ENCODE measurements at places on chromosomes 11 and 22.
A peak's percentile ranks its signal among the peaks of the same experiment; 100 is the strongest.

GRCh38 chr11:85721191-85721590 is 35.2 kb upstream of the CCDC89 start:
- H3K4me3 ChIP-seq = no peak overlapping the region
- H3K4me1 ChIP-seq = peaks cover 5% of the 10 kb centered on the region
- DNase-seq = no peak
- peaks cover 1% of the 10 kb centered on the region for H3K36me3 ChIP-seq
- H3K27ac ChIP-seq = no peak overlapping the region

DNA sequence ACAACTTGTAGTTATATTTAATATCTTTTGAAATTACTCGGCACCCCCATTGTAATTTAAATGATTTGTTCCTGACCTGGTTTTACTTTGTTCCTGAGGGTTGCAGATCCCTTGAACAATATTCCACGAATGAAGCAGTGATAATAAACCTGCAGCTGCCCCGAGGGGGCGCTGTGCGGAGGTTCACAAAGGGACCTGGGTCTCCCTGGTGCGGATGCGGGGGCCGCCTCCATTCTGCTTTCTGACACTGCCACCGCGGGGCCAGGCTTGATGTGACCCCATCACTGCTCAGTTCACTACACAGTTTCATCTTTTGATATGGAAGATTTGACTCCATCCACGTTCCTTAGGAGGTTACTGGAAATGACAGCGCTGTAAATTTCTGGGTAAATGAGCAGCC is 62.9 kb upstream of the PRODH start:
- no peaks in the 10 kb centered on the region for H3K27me3 ChIP-seq
- DNase-seq = peak; percentile 36
- H3K27ac ChIP-seq = no peak overlapping the region
- no peaks in the 10 kb centered on the region for H3K36me3 ChIP-seq
- no peak overlapping the region for H3K4me3 ChIP-seq

DNA sequence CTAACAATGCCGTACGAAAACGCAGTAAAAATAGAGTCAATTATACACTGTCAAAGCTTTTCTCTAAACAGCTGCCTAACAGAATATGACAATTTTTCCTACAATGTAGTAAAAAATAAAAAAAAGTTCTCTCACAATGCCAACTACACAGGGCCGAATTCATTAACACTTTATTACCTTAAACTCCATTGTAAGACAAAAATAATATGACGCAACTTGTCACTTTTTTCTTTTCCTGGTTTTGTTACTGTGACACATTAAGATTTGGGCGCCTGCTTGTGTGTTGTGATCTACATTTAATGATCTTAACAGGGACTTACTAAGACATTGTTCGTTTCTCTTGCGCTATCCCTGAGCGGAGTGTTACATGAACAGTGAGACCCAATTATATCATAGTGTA is 204.1 kb downstream of the INSC start:
- no peaks in the 10 kb centered on the region for H3K4me1 ChIP-seq
- H3K27ac ChIP-seq = no peak overlapping the region
- DNase-seq = no peak
- no peak overlapping the region for H3K4me3 ChIP-seq

DNA sequence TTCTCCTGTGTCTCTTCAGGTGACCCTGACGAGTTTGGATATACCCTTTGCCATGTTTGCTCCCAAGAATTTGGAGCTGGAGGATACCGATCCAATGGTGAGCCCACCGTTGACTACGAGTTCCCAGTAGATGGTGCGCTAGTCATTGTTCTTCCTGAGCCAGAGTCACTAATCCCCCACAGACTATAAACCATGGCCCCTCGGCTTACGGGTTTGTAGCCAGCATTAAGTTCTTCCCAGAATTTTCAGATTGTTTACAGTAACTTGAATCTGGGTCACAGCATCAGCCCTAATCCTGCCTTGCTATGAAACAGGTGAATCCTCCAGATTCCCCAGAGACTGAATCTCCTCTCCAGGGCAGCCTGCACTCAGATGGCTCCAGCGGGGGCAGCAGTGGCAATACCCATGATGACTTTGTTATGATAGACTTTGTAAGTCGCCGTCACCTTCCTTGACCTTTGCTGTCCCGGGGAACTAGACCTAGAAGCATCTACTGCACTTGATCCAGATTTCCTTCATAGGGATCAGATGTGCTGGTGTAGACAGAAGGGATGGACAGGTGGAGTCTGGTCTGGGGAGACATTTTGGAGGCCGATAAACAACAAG is 31.8 kb downstream of the ARHGAP1 start:
- no peak overlapping the region for H3K27ac ChIP-seq
- no peak overlapping the region for H3K4me3 ChIP-seq
- DNase-seq = no peak
- no peaks in the 10 kb centered on the region for H3K4me1 ChIP-seq
- H3K27me3 ChIP-seq = no peaks in the 10 kb centered on the region
- peaks cover 46% of the 10 kb centered on the region for H3K36me3 ChIP-seq

- no peaks in the 10 kb centered on the region for H3K36me3 ChIP-seq
- peaks cover 10% of the 10 kb centered on the region for H3K4me1 ChIP-seq
- no peak overlapping the region for H3K4me3 ChIP-seq
- no peak overlapping the region for H3K27ac ChIP-seq
- no peaks in the 10 kb centered on the region for H3K27me3 ChIP-seq
Measured at GRCh38 chr11:12137005-12137690, 26.8 kb downstream of the MICAL2 start.

- peaks cover 11% of the 10 kb centered on the region for H3K4me1 ChIP-seq
- H3K4me3 ChIP-seq = peak overlapping the region; percentile 51
- DNase-seq = no peak
- H3K27me3 ChIP-seq = peaks cover 20% of the 10 kb centered on the region
- H3K27ac ChIP-seq = no peak overlapping the region
- H3K36me3 ChIP-seq = no peaks in the 10 kb centered on the region
Measured at GRCh38 chr11:85810521-85810870, 445 bp downstream of the SYTL2 start.

- no peaks in the 10 kb centered on the region for H3K4me1 ChIP-seq
- no peaks in the 10 kb centered on the region for H3K36me3 ChIP-seq
- no peak overlapping the region for H3K4me3 ChIP-seq
Measured at GRCh38 chr11:9701799-9702198, 37.9 kb downstream of the SWAP70 start.

- no peak for DNase-seq
- H3K36me3 ChIP-seq = no peaks in the 10 kb centered on the region
- H3K27ac ChIP-seq = no peak overlapping the region
Measured at GRCh38 chr11:74543991-74544390, 48.4 kb upstream of the POLD3 start.

GRCh38 chr11:123145220-123145619 is 49.8 kb downstream of the CLMP start:
- no peak overlapping the region for H3K27ac ChIP-seq
- peaks cover 4% of the 10 kb centered on the region for H3K27me3 ChIP-seq
- H3K4me3 ChIP-seq = no peak overlapping the region
- no peaks in the 10 kb centered on the region for H3K4me1 ChIP-seq
- DNase-seq = no peak

DNA sequence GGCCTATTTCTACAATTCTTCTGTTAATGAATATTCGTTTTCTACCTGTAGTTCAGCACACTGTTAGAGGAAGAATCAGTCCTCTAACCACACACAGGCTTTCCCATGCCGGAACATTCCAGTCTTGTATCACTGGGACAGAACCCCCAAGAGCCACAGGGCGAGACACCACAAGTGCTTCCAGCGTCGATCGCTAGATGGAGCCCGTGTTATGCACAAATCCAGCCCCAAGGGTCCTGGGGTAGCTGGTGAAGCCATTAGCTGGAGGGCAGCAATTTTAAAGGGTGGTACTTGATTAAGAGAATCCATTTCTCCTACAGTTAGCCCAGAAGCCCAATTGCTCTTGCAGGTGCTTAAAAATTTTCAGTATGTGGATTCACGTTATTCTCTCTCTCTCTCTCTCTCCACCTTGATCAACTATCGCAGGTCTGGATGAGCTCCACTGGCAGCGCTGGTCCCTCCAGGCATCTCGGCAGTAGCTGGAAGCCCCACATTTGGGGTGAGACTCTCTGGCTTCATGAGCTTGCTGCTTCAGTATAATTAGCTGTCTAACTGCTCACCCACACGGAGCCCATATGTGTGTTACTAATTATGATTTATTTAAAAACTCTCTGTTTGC is 148.2 kb upstream of the SNX19 start:
- peak; percentile 77 for DNase-seq
- no peak overlapping the region for H3K27ac ChIP-seq
- no peaks in the 10 kb centered on the region for H3K27me3 ChIP-seq
- no peaks in the 10 kb centered on the region for H3K36me3 ChIP-seq
- H3K4me1 ChIP-seq = peaks cover 8% of the 10 kb centered on the region

DNA sequence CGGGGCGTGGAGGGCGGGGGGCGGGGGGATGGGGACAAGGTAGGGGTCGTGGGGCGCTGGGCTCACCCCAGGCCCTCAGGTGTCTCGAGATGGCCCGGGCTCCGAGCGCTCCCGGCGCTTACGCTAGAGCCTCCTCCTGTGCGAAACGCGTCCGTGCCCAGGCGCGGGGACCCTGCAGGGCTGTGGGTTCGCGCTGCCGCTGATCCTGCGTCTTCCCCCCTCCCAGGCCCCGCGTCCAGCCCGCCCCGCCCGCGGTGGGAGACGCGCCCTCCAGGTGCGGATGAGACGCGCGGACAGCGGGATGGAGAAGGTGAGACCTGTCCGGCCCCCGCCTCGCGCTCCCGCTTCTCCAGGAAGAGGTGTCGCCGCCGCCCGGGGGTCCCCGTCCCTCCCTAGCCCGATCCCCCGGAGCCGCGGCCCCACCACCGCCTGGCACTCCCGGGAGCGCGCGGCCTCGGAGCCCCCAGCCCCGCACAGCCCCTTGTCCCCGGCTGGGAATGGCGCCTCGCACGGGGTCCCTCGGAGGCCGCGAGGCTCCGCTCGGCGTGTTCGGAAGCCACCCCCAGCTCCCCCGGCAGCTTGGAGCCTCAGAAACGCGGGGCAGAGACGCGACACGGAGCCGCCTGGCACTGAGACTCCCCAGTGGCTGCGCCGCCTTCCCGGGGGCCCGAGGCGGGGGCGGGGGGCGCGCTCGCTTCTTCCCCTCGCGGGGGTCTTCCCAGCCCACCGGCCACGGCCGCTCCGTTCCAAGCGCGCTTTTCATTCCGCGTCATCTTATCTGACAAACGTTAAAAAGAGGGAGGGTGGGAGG is 27.6 kb upstream of the TOLLIP start:
- peaks cover 8% of the 10 kb centered on the region for H3K4me1 ChIP-seq
- no peak overlapping the region for H3K27ac ChIP-seq
- H3K36me3 ChIP-seq = peaks cover 1% of the 10 kb centered on the region

- no peak overlapping the region for H3K27ac ChIP-seq
- H3K4me3 ChIP-seq = no peak overlapping the region
- no peaks in the 10 kb centered on the region for H3K4me1 ChIP-seq
- DNase-seq = no peak
- no peaks in the 10 kb centered on the region for H3K36me3 ChIP-seq
- H3K27me3 ChIP-seq = no peaks in the 10 kb centered on the region
Measured at GRCh38 chr11:134742956-134743819, 331.1 kb upstream of the B3GAT1 start.

- H3K4me3 ChIP-seq = no peak overlapping the region
- H3K36me3 ChIP-seq = no peaks in the 10 kb centered on the region
- no peaks in the 10 kb centered on the region for H3K27me3 ChIP-seq
- no peaks in the 10 kb centered on the region for H3K4me1 ChIP-seq
- no peak for DNase-seq
- no peak overlapping the region for H3K27ac ChIP-seq
Measured at GRCh38 chr11:109644152-109644551, 222.2 kb downstream of the C11orf87 start.

- H3K4me3 ChIP-seq = no peak overlapping the region
- H3K4me1 ChIP-seq = peaks cover 10% of the 10 kb centered on the region
- H3K27ac ChIP-seq = no peak overlapping the region
- H3K36me3 ChIP-seq = peaks cover 3% of the 10 kb centered on the region
Measured at GRCh38 chr11:93497596-93497995, 45.6 kb downstream of the SMCO4 start.
